Activated CD4-positive, alpha-beta T cell treated with anti-CD3 and anti-CD28 coated beads, Interleukin-2, Interleukin-6, amounts not matched to agents 100 ng/mL and 50 ng/mL, durations not matched to agents 16 hours and 8 hours (primary cell): ENCODE measurements at places on chromosomes 1 and 21.

DNA sequence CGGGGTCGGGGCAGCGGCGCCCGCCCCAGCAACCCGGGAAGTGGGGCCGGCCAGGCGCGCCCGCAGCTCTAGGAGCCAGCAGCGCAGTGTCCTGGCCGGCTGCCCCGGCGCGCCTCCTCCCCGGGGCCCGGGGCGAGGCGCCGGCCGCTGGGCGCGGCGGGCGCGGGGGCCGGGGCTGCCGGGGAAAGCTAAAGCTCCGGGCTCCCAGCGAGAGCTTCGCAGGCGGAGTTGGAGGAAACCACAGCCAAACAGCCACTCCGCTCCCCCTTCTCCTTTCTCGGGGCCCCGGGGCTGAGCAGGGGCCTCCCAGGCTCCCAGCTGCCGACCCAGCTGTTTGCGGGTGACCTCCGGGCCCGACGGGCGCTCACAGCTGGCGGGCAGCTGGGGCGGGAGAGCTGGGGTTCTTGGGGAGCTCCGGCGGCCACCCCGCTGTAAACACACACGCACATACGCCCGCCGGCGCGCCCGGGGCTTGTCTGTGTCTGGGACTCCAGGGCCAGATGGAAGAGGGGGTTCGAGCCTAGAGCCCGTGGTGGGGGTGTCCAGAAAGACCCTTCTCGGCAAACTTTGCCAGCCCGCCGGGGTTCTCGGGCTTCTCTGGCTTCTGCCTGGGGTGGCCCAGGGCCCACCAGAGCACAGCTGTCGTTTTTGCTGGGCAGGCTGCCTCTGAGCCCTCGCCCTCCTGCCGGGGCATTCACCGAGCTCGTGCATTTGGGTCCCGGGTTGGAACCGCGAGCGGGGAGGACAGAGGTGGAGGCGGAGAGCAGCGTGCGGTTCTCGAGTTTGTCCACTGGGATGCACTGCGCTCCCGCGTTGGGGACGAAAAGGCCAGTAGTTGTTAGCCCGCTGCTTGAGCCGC, 1.5 kb downstream of the AJAP1 start:
- peak; percentile 25 for DNase-seq

GRCh38 chr21:29501451-29501850, 202.7 kb downstream of the BACH1 start:
- no peak for DNase-seq

- no peak for DNase-seq
These were observed 9.7 kb upstream of the LHX8 start for GRCh38 chr1:75124510-75124909.

- DNase-seq = no peak
These were observed 33.3 kb upstream of the IRF2BP2 start for GRCh38 chr1:234643111-234643849.

DNA sequence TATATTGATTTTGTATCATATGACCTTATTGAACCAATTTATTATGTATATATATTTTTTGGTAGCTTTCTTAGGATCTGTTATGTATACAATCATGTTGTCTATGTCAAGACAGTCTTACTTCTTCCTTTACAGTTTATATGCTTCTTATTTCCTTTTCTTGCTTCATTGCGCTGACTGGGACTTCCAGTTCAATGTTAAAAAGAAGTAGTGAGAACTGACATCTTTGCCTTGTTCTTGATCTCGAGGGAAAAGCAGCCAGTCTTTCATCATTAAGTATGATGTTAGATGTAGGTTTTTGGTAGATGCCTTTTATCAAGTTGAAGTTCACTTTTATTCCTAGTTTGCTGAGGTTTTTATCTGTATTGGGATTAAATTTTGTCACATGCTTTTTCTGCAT, 17.5 kb downstream of the MAN1C1 start:
- no peak for DNase-seq

GRCh38 chr1:202966006-202966898, 805 bp downstream of the CYB5R1 start:
- no peak for DNase-seq

- DNase-seq = peak; percentile 2
These were observed 68.1 kb upstream of the NFASC start for GRCh38 chr1:204802401-204803175.

DNA sequence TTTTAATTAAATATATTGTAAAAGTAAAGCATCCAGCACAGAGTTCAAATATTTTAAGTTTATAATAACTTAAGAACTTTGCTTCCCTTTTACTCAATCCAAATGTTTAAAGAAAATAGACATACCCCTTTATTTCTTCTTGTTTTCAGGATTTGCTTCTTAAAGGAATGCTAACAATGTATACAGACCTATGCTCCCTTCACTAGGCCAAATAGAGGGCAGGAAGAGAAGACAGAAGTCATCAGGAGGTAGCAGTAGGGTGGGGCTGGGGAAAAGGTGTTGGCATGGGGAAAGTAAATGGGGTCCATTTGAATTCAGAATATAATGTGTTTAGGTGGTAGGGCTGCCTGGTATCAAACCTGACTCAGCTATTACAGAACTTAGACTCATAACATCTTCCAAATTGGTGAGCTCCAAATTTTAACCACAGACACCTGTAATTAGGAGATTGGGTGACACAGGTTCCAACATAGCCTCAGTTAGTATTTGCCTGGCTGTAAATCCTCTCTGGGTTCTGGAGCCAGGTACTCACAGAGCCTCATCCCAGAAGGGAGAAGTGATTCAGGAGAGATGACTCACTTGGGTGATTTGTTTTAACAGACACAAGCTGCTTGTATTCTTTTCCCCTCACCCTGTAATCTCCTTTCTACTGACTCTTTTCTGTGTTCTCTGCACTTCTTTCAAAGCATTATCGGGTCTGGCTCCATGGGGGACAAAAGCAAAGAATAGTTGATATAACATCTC, 60.1 kb upstream of the DUSP10 start:
- no peak for DNase-seq

- DNase-seq = no peak
These were observed 43.4 kb downstream of the CDCP2 start for GRCh38 chr1:54109129-54110090.

- DNase-seq = peak; percentile 80
These were observed 3.6 kb downstream of the SKI start for GRCh38 chr1:2231532-2232254.

DNA sequence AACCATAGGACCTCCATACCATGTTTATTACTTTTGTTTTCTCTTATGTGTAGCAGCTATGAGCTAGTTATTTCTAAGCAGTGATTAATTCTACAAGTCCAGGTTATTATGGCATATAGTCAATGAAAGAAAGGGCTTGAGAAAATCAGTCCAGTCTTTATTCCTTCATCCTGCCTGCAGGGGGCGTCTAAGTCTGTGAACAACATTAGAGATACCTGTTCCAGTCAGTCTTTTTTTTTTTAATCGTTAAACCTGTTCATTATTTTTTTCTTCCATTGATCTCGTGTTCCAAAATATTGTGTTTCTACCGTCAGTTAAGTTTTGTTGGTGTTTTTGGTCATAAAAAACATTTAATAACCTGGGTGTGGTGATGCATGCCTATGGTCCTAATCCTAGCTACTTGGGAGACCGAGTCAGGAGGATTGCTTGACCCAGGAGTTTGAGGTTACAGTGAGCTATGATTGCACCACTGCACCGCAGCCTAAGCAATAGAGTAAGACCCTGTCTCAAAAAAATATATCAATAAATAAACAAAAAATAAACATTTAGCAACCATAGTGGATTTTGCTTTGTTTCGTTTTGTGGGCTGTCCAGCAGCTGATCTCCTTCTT, 29.4 kb upstream of the CD2 start:
- DNase-seq = peak; percentile 86

GRCh38 chr1:39933956-39934941, 20.7 kb upstream of the MFSD2A start:
- no peak for DNase-seq

DNA sequence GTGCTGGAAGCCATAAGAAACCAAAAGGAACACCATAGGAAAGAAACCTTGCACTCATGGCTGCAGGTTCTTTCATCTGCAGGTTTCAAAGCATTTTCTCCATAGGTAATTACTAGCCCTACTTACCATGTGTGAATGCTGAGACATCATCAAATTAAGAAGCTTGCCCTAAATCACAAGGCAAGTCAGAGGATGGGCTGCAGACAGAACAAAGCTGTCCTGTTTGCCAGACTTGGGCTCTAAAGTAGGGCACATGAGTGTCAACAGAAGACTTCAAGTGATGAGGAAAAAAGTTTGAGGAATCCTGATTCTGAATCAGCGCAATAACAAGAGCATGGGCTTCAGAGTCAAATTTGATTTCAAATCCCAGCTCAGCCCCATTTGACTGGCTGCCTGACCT, 5.8 kb upstream of the EPS15 start:
- DNase-seq = no peak

DNA sequence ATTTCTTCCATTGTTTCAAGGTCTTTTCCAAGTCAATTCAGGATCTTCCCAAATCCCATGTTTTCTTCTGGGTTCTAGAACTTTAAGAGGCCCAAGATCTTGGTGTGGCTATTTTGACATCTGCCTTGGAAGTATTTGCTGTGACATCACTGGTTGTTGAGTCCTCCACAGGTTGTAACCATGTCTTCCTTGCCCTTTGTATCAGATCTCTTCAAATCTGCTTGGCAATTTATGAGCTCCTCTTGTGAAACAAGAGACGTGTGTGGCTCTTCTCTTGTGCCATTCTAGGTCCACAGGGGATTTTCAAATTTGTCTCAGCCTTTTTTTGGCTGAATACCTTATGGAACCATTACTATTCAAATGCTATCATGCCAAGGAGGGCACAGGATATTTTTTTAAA, 60.3 kb upstream of the KCNK2 start:
- no peak for DNase-seq

GRCh38 chr1:238954865-238955264, 431.5 kb upstream of the CHRM3 start:
- no peak for DNase-seq

DNA sequence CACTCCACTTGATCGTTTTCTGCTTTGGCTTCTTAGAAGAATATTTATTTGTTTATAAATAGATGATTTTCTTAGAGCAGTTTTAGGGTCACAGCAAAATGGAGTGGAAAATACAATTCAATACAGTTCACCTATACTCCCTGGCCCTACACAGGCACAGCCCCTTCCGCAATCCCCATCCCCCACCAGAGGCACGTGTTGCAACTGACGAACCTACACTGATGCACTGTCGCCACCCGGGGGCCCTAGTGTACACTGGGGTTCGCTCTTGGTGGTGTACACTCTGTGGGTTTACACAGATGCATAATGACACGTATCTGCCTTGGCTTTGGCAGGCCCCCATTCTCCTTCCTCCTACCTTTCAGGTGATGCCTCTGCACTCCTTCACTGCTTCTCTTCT, 8.0 kb downstream of the ECHDC2 start:
- DNase-seq = no peak

GRCh38 chr1:207097871-207098324, 6.1 kb upstream of the C4BPA start:
- peak; percentile 83 for DNase-seq

GRCh38 chr1:7399514-7400125, 371.5 kb upstream of the VAMP3 start:
- DNase-seq = no peak

- no peak for DNase-seq
These were observed 25.9 kb downstream of the IL12RB2 start for GRCh38 chr1:67333603-67334002.

DNA sequence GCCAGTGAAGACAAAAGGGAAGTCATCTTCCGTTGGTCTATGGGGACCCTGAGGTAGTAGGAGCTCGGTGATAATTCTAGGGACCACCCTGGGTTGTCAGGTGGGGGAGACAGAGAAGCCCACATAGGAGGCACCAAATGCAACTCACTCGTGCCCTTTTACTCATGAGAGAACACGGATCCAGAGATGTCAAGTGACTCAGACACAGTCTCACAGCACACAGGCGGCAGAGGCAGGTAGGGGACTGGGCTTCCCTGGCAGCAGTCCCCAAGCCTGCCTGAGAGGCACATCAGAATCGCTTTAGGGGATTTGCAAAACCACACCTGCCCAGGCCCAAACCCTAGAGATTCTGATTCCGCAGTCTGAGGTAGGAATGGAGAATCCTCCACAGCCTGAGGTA, 31.3 kb upstream of the RUNX3 start:
- DNase-seq = peak; percentile 48

DNA sequence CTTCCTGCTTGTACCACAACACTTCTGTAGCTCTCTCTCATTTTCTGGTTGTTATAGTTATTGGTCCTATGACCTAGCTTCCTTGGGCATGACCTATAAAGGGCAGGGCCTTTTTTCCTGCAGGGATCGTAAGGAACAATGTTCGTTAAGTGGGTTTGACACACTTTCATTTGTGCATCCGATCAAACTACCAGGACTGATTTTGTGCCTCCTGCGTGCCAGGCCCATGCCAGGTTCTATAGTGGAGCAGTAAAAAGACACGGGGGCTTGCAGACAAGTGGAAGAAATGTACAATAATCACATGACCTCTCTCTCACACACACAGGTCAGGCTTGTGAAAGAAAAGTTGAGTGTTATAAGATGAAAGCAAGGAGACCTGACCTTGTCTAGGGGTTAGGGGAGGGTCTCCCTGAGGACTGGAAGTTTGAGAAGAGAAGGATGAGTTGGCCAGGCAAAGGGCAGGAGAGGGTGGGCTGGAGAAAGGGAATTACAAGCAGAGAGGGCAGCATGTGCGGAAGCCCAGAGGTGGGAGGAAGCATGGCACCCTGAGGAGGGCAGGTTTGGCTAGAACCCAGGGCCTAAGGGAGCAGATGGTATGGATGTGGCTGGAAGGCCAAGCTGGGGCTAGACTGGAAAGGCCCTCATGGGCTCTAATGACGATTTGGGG, 145.4 kb downstream of the GRIK3 start:
- no peak for DNase-seq

DNA sequence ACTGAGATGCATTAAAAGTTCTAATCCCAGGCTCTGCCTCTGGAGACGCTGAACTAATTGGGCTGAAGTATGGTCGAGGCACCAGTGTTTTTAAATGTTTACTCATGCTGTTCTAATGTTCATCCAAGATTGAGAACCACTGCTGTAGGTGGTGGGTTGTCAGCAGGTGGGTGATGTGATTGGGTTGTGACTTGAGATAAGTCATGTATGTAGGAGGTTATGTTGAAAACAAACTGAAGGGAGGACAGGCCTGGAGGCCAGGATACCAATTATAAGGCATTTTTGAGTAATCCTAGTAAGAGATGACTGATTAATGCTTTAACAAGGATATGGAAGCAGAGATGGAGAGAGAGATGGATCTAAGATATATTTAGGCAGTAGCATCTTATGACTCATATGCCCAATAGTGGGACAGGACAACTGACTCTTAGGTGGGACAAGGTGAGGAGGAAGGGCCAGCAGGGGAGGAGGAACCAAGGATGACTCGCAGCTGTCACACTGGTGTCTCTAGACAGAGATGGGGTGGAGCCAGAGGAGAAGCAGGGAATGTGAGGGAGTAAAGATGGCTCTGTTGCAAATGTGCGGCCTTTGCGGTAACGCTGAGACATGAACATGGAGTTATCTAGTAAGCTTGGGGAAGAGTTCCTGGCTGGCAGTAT, 29.3 kb downstream of the RAB4A start:
- no peak for DNase-seq
